ENCODE measurements at places on chromosomes 13 and 19.

DNA sequence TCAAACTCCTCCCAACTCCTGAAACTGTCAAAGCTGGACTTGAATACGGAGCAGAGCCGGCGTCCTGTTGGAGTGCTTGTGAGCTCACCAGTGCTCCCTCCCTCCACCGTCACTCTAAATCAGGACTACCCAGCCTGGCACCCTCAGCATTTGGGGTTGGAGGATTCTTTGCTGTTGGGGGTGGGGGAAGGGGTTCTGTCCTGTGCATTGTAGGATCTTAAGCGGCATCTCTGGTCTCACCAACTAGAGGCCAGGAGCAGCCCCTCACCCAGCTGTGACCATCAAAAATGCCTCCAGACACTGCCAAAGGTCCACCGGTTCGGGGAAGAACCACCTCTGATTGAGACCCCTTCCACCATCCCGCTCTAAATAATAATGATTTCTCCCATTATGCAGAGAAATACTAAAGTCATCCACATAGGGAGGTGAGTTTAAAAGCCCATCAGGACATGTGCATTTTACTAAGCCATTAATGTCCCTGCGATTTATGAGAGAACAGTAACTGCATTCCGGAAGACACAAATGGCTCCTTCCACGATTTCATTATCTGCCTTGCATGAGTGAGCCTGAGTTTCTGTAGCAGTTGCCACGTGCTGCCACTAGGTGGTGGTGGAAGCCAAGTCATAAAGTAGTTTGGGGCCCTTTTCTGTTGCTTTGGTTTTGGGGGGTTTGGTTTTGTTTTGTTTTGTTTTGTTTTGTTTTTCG, 16.1 kb upstream of the USP29 start:
- DNase-seq, result peak; percentile 47

- no peak for DNase-seq
These were observed 101.2 kb upstream of the RAP2A start for GRCh38 chr13:97332742-97333141.

GRCh38 chr13:106911627-106912026, 343.7 kb upstream of the ARGLU1 start:
- DNase-seq, result no peak

- no peak for DNase-seq
These were observed 48.1 kb downstream of the ZNF93 start for GRCh38 chr19:19948800-19949199.

DNA sequence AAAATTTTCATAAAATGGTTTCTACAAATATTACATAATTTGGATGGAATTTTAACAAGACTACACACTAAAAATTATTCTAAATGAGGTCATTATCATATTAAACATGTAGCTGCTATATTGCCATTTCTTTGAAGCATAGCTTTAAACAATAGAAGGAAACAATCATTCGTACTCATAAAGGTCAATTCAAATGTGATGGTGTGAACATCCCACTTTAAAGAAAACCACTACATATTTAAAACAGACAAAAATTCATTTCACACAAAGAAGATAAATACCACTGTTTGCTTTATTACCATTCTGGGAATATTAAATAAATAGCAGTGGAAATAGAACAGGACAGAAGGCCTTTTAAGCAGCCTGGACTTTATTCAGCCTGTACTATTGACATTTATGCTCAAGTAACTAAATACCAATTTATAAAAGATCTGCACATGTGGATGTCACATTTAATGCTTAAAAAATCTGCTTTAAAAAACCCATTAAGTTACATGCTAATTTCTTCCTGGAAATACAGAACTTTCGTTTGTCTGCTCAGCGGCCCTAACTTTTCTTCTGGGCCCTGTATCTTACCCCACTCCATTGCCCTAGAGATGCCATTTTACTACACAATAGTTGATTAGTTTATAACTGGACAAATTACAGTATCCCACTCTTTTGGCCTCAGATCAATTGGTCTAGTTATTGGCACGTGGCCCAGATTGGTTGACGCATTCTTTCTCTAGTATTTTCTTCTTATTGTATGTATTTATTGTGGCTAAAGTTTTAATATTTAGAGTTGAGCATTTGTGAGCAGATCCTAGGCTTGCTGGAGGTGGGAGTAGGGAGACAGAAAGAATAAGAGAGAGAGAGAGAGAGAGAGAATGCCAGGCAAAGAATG, 215.1 kb upstream of the SPRY2 start:
- no peak for DNase-seq

DNA sequence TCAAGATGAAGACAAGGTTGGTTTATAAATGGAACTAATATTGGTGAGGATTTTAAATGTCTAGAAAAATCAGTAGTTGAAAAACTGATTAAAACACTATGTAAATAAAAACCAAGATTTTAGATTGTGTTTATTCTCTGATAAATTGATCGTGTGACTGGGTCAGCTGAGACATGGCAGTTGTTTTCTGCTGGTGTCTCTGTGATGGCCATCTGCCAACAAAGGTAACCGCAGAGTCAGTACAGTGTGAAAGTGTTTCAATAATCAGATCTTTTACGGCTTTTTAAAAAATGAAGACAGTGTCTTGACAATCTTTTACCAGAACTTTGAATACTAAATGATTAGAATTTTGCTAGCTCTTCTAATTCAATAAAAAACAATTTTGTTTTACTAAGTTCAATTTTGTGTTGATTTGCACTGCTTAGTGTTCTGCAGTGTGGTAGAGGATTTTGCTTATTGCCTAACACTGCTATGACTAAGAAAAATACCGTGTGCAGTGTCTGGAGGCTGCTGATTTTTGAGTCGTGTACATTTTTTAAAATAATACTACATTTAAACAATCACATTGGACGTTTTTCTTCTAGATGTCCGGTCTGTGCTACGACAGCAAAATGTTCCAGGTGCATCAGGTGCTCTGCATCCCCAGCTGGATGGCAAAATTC, 32.7 kb upstream of the GPR183 start:
- DNase-seq, result peak; percentile 72

GRCh38 chr13:51373451-51373850, 34.0 kb downstream of the SERPINE3 start:
- no peak for DNase-seq

DNA sequence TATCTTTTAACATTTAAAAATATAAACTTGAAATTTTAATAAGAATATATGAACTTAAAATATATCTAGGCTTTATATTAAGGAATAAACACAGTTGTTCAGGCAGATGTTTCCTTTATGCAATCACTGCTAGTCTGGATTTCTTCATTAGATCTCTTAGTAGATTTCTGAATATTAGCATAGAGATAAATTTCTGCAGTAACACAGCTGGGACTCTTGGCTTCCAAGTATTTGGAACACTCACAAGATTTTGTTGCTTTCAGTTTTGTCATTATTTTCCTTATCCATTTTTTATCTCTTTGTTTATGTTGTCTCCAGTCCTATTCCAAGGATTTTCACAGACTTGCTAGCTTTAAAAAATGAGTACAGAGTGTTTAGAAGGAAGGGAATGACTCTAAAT, 857.1 kb downstream of the GPC5 start:
- DNase-seq, result no peak

DNA sequence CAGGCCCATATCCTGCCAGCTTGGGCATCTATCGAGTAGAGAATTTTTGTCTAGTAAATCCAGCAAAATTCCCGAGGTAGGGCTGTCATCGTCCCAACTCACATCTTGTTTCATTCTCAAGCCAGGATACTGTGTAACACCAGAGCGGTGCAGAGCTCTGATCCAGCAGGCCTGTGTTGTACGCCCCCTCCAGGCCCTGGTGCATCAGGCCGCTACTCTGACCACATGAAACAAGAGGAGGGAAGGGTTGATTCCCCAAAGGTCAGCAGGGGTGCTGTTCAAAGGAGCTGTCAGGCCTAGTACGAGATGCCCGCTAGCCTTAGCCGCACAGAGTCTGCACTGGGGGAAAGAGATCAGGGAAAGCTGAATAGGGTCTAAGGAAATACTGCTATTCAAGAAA, 276.0 kb downstream of the SLC7A1 start:
- no peak for DNase-seq

DNA sequence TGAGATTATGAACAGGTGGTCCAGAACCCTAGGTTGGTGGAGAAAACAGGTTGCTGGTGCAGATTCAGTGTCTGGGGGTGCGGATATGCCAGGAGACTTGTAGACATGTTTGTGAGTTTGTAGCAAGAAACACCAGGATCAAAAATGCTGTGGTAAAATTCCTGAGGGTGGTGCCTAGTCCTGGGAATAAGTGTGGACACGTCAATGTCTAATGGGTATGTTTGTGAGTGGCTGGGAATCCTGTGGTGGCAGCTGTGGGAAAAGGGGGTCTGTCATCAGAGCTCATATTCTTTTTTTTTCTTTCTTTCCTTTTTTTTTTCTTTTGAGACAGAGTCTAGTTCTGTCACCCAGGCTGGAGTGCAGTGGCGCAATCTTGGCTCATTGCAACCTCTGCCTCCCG, 7.2 kb downstream of the ZNF708 start:
- DNase-seq, result no peak

- no peak for DNase-seq
These were observed 10.5 kb upstream of the LTBP4 start for GRCh38 chr19:40590464-40591265.

DNA sequence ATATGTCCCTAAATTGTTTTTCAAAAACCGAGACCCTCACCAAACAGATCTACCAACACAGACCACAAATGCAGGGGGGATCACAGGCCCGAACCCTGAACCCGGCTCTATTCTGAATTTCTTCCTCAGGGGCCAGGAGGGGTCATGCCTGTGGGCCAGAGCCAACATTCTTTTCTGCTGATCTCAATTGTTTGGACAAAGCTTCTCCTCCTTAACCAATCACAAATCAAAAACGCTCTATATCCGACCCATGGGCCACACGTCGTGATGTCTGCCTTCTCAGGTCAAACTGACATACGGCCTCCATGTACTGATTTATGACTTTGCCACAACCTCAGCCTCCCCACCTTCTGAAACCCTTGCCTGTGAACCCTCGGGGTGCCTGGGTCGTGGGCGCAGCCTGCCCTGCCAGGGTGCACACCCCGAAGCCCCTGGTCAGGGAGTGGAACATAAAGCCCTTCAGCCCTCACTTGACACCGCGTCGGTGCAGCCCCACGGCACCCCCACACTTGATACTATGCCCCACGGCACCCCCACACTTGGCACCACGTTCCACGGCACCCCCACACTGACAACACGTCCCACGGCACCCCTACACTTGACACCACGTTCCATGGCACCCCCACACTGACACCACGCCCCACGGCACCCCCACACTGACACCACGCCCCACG, 58.4 kb upstream of the C13orf46 start:
- DNase-seq, result peak; percentile 75

DNA sequence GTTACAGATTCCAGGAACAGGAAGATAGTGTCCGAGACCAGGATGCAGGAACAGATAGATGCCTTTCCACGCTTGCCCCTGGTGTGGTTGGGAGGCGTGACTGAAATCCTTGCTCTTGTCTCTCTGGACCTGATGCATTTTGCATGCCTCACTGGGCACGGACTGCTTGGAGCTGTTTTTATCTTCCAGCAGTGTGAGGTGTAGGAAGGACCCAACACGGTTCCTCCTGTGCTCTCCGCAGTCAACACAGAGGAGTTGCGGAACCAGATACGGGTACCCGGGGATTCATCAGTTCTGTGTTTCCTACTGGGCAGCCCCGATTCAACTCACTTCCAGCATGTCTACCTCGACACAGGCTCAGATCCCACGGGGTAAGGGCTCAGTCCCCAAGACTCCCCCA, 6.5 kb downstream of the DOT1L start:
- DNase-seq, result no peak

- DNase-seq, result no peak
These were observed 7.7 kb downstream of the PLEKHF1 start for GRCh38 chr19:29672933-29673336.

GRCh38 chr13:58773280-58773859, 1141.8 kb downstream of the PCDH17 start:
- no peak for DNase-seq

- DNase-seq, result no peak
These were observed 11.3 kb downstream of the JAK3 start for GRCh38 chr19:17836530-17836929.

GRCh38 chr13:31198519-31198918, 1.3 kb upstream of the B3GLCT start:
- no peak for DNase-seq

DNA sequence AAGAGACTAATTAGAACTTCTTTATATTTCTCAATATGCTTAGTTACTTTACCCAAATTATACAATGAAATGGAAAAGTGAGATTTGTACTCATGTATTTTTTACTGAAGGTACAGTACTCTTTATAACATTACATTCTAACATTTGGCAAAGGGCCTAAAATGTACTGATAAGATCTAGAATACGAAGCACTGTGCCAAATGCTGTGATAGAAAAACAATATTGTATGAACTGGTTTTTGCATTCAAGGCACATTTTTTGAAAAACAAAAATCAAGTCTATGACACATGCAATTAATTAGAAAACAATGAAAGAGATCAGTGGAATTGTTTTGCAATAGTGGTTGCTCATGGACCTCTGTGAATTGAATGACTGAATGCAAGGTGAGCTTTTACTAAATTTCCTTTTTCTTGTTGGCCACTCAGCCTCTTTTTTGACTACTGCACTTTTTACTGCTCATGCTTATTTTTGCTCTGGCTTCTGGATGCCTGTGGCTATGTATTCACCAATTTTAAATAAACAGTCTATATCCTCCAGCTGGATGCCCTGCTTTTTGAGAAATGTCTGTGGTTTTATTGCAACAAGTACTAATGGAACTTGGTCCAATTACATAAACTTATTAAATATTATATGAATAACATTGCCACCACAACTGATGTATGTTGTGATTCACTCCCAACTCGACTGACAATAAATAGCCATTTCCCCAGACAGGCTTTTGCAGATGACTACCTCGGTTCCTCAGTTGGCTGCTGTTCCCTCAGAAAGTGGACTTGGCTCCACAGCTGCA, 41.4 kb upstream of the OBI1 start:
- peak; percentile 31 for DNase-seq

GRCh38 chr13:102704238-102705058, 9.6 kb upstream of the METTL21C start:
- no peak for DNase-seq

DNA sequence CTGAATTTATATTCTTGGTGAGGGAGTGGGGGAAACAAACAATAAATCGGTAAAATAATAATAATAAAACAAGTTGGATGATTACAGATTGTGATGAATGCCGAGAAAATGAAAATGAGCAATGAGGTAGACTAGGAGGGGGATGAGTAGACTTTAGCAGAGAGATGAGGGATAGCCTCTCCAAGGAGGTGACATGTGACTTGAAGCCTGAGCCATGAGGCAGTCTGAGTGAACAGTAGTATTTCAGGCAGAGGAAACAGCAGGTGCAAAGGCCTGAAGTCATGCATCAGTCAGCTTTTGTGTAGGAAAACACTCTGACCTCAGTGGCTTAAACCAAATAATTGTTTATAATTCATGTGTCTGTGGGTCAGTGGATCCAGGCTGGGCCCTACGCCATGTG, 4.6 kb downstream of the ZNF135 start:
- DNase-seq, result no peak

DNA sequence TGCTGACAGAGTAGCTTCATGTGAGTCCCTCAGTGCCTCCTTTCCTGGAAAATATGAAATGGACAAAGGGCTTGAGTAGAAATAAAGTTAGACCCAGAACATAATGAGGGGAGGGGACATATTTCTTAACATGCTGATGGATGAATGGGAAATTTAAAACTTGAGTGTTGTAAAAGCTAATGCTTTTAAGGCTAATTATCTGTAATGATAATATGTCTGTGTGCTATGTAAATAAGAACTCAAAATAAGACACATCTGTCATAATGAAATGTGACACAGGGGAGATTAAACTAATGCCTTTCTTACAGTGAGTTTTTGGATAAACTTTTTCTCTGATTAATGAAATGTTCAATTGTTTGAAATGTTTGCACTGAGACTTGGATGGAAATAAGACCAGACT, 65.8 kb upstream of the RFXAP start:
- DNase-seq, result no peak

- peak; percentile 86 for DNase-seq
These were observed 105.7 kb upstream of the RAP2A start for GRCh38 chr13:97328222-97328790.
